ENCODE measurements at places on chromosomes 16 and 17.

GRCh38 chr17:35891269-35891668 is 11.1 kb upstream of the CCL5 start:
- no peak for DNase-seq

DNA sequence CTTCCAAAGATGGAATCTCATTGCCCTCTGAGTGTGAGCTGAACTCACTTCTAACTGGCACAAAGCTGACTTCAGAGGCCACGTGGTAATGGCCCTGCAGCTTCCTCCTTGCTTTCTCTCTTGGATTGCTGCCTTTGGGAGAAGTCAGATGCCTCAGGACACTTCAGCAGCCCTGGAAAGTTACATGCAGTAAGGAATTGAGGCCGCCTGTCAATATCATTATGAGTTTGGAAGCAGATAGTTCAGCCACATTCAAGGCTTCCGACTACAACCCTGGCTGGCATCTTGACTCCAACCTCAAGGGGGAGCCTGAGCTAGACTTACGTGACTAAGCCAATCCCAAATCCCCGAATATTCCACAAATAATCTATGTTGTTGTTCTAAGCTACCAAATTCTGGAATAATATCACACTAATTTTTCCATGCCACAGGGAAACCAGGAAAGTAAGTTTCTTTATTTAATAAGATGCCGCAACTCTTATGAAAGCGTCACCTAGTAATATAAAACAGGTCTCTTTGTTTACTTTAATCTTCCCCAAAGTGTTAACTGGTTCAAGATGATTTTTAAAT is 13.6 kb downstream of the CEP20 start:
- peak; percentile 36 for DNase-seq

- no peak for DNase-seq
Observed at GRCh38 chr17:20127360-20128035, 118.3 kb downstream of the SPECC1 start.

GRCh38 chr17:8913091-8913490 is 45.6 kb upstream of the PIK3R6 start:
- no peak for DNase-seq

DNA sequence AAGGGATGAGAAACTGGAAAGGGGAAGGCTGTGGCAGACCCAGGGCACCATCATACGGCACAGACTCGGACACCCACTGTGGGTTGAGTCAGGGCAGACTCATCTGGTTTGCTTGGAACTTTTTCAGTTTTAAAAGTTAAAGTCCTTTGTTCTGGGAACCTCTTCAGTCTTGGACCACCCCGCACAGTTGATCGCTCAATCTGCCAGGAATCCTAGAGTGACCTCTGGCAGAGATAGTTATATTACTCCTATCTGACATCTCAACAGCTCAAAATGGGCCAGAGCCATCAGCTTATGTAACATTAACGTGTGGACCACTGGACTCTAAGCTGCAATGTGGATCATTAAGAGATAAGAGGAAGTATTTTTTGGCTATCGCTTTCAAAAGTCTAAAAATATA is 164.3 kb downstream of the ABCA8 start:
- DNase-seq = peak; percentile 40

DNA sequence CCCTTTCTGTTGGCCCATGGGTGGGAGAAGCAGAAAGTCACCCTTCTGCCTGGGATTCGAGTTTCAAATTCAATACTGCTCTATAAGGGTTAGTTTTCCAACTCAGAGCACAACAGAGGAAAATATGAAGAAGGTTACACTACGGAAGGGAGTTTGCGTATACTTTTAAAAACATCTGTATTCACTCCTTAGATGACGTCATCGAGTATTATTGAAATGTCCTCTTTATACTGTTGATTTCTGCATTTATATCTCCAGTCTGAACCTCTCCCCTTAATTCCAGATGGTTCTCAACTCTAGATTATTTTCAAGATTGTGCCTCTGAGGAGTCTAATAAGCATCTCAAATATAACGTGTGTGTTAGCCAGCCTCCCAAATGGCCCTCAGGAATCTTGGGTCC is 249.1 kb downstream of the MAP2K4 start:
- DNase-seq = no peak

- no peak for DNase-seq
Observed at GRCh38 chr16:75485230-75486013, 9.8 kb downstream of the CHST6 start.

GRCh38 chr17:30234296-30234695 is 1.2 kb downstream of the SLC6A4 start:
- DNase-seq = no peak

DNA sequence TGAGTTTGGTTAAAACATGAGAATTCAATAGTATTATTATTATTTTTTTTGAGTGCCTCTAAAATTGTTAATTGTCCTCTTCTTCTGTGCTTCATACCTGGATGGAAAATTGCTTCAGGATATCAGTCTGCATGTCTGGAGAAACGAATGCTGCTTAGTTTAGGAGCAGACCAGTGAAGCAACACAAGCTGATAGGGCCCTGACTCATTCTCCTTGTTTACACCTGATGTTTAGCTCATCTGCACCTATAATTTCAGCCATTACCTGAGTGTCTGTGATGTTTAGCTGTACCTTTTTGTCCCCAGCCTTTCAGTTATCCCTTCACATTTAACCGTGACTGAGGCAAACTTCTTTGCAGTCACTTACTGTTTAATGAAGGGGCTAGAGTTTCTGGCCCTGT is 14.8 kb downstream of the SNTB2 start:
- DNase-seq = no peak

- DNase-seq = no peak
Observed at GRCh38 chr16:30530163-30531037, 4.0 kb upstream of the ZNF768 start.

DNA sequence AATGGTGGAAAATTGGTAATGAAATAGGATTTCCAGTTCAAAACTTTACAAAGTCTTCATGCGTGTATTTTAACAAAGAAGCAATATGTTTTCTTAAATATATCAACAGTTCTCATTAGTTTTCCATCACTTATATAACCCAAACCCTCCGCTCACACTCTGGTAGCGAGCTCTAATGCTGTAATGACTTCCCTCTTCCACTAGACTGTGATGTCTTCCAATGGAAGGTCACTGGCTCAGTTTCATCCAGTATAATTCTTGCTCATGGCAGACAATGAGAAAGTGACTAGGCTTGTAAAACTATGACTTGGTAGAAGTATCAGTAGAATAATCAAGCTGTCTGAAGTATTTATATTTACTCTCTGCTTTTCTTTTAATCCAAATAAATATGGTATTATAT is 32.8 kb downstream of the NETO2 start:
- no peak for DNase-seq

DNA sequence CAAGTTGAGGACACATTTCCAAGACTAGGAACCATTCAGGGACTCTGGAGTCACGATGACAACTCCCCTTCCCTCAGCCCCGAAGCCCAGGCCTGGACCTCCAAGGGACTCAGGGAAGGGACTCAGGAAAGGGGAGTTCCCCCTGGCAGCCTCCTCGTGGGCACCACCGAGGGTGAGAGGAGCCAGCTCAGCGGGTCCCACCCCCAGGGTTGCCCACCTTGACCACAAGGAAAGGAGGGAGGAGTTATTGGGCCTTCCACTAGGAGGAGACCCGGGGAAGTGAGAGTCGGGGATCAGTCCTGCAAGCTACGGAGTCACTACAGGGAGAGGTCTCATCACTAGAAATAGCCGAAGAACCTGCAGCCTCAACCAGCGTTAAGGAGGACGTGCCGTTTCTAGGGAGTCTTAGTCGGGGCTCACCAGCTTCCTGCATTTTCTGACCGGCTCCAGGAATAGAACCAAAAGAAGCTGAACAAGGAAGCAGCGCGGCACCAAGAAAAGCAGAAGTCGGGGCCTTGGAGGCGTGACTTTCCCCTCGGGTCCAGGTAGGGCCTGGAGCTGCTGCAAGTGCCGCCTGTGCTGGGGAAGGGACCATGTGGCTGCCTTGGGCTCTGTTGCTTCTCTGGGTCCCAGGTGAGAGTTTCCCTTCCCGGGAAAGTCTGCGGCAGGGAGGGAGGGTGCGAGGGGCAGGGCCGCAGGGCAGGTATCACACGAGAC is at the start of gene CD300A:
TSS of gene CD300A (plus strand) at position 524 of the 717 bp plus-strand sequence. CDS start at position 594, 70 bp downstream.
- peak; percentile 55 for DNase-seq

- DNase-seq = no peak
Observed at GRCh38 chr16:90016339-90016950, 2.8 kb downstream of the DBNDD1 start.

- no peak for DNase-seq
Observed at GRCh38 chr16:65827231-65827630, 539.3 kb upstream of the CDH5 start.

- no peak for DNase-seq
Observed at GRCh38 chr17:16446338-16446983, 31.1 kb downstream of the TRPV2 start.

DNA sequence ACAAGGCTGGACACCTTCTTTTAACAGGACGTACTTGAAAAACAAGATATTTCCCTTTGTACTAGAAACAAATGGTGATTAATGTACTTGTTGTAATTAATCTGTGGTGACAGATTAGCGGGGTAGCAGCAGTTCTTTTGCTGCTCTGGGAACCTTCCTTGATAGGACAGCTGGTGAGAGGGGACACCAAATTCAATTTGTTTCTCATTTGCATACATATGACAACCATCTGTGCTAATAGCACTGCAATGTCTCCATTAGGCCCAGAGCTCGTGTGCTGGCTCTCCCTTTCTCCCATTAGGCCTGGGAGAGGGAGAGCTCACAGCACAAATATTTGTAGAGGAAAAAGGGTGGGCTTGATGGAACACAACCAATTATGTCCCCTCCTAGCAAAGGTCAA is 221.0 kb upstream of the HS3ST3A1 start:
- DNase-seq = no peak

DNA sequence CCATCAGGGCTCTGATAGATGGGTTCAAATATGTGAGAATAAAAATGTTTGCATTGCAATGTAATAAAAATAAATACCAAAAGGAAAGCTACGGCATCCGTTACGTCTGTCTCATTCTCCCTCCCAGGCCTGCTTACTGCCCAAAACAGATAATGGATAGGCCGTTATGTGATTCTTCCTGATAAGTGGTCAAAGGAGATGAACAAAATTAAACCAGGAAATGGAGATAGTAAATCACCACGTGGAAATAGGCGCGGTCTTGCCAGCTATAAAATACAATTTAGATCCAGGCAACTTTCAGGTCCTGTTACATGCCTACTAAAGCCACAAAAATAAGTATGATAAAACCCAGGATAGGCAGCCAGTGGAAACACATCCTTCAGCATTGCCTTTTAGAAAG is 49.5 kb upstream of the CCL1 start:
- no peak for DNase-seq

GRCh38 chr16:8962393-8963009 is 1.2 kb downstream of the USP7 start:
- DNase-seq = no peak
